ENCODE measurements at places on chromosomes 16 and 17.

GRCh38 chr17:17367931-17368330 is 64.8 kb downstream of the NT5M start:
- no peak for DNase-seq

DNA sequence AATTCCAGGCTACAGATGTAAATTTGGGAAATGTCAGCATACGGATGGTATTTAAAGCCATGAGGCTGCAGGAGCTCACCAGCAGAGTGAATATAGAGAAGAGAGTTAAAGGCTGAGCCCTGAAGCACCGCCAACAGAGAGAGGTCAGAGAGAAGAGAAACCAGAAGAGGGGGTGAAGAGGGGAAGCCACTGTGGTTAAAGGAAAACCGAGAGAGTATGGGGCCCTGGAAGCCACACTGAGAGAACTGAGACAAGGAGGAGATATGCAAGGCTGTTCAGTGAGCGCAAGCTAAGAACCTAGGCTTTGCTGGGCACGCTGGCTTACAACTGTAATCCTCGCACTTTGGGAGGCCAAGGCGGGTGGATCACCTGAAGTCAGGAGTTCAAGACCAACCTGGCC is 24.6 kb downstream of the COPRS start:
- peak; percentile 15 for DNase-seq

DNA sequence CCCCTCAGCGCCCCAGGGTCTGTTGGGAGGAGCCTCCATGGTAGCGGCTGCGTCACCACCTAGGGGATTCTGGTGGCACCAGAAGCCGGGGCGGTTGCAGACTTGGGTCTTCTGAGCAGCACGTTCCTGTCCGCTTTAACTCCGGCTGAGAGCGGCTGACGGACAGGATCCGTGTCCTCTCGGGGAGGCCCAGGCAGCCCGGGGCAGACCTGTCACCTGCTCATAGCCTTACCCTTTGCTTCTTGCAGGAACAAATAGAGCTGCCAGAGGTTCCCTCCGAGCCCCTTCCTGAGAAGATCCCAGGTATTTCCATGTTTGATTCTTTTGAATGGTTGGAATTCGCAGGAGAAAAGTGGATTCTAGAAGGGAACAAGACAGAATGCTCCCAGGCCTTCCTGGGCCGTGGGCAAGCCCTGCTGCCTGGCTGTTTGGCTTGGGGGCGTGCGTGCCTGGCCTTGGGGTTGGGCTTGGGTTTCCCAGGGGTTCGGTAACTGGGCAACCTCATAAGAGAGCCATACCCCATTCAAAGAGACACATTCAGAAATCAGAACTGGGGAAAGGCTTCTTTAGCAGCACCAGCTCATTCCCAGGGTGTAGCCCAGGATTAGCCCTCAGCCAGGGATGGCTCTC is 6.6 kb downstream of the CHMP6 start:
- DNase-seq, result no peak

- DNase-seq, result no peak
Measured at GRCh38 chr17:17587614-17588337, 3.7 kb downstream of the PEMT start.

- no peak for DNase-seq
Measured at GRCh38 chr16:46901709-46902108, 17.5 kb downstream of the GPT2 start.

- peak; percentile 18 for DNase-seq
Measured at GRCh38 chr17:78798695-78799559, 16.9 kb upstream of the CYTH1 start.

DNA sequence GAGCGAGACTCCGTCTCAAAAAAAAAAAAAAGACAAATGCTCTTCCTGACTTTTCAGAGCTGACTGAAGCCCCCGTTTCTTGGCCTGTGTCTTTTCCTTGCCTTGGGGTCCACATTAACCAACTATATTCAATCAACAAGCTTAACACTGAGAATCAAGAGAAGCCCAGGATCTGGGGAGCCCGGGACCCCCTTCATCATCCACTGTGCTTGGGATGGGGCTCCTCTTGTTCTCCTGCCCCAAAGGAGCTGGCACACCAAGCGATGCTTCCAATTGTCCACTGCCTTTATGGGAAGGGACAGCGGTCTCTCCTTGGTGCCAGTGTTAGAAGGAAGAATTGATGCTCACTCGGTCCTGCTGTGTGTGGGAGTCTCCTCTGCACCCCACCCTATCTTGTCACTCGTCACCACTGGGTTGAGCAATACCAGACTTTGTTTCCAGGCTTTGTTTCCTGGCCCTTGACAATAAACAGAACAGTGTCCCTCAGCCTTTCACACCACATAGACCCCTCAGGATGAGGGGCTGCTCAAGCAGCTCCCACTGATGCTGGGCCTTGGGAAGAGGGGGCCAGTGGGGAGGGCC is 146.7 kb downstream of the KCNJ12 start:
- no peak for DNase-seq

DNA sequence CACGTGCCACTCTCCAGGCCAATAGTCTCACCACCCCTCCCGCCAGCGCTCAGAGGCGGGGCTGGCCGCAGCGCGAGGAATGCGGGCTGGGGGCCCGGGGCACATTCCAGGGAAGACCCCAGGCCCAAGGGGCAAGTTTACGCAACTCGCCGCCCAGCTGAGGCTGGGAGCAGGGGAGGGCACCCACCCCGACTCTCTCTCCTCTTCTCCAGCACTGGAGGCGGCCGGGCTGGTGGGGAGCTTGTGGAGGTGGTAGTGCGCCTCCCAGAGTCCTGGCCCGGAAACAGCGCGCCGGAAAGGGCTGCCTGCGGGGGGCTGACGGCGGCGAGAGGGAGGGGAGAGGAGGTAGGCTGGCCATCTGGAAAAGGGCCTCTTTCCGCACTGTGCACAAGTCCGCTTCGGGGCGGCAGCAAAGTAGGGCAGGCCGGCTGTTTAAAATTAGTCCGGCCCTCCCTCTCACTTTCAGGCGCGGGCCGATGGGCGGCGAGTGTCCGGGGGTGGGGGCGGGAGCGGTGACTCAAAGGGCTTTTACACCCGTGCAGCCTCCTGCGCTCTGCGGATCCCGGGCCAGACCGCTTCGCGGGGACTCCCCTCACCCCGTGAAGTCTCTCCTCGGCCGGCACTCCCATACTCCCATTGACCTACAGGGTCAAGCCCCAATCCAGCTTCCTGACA is 1.1 kb downstream of the FHOD1 start:
- DNase-seq, result peak; percentile 87

DNA sequence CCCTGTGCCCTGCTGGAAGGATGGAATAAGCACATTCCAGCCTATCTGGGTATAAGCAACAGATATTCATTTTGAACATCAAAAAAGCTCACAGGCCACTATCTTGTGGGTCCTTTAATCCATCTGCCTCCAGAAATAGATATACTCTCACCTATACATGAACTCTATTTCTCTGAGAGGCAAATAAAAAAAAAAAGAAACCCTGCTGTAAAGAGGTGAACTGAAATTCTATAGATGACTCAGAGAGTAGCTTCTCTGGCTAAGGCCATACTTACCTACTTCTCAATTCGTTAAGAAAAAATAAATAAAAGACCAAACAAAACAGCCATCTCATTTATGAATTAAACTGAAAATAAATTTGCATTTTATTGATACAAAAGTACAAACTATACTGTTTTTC is 86.3 kb downstream of the DYNLRB2 start:
- DNase-seq, result no peak

GRCh38 chr16:69073181-69073702 is 32.2 kb upstream of the HAS3 start:
- peak; percentile 77 for DNase-seq

DNA sequence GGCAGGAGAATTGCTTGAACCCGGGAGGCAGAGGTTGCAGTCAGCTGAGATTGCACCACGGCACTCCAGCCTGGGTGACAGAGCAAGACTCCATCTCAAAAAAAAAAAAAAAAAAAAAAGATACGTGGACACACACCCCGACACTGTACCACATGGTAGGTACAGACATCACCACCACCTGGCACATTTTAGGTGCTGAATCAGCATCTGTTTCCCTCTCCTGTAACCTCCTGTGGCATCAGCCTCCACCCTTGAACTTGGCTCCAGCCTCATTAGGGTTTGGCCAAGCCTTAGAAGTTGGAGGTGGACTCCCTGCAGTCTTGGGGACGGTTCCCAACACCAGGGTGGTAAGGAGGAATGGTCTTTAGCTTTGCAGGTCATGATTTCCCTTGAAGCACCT is 46.0 kb downstream of the XYLT1 start:
- DNase-seq, result no peak

- DNase-seq, result no peak
Measured at GRCh38 chr17:9226794-9227135, 205.5 kb downstream of the NTN1 start.

DNA sequence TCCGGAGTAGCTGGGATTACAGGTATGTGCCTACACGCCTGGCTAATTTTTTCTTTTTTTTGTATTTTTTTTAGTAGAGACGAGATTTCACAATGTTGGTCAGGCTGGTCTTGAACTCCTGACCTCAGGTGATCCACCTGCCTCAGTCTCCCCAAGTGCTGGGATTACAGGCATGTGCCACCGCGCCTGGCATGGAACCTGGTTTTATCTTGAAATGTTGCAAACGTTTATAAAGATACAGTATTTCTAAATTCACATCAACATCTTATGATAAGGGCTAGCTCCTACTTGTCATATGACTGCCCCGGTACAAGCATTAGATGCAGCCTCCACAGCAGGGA is 1.5 kb upstream of the IST1 start:
- DNase-seq, result no peak

DNA sequence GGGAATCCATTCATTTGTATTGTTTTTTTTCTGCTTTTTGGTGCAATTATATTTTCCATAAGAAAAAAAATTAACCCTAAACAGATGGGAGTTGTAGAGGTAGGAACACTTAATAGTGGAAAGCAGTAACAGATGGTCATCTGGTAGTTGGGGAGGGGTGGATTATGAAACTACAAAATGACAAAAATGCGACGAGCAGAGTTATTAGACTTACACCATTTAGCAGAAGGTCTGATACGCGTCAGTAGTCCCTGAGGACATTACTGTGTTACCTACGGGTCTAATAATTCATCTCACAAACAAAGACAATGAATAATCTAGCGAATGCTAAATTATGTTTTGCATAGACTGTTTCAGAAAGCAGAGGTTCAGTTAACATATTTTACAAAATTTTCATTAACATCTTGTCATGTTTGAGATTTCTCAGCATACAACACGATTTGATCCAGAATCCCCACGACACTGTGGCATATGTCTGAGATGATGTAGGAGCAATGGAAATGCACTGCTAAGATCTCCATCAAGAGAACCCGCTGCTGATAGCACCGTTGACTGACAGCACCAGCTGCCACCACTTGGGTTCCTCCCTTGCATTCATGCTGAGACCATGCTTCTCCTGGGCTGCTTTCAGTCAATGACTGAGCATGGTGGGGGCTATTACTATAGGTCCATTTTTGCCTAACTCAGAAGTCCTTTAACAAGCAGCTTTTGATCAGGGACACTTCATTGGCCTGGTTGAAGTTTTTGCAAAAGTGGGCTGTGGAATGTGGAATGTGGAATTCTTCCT is 182.2 kb upstream of the CPHXL start:
- no peak for DNase-seq

DNA sequence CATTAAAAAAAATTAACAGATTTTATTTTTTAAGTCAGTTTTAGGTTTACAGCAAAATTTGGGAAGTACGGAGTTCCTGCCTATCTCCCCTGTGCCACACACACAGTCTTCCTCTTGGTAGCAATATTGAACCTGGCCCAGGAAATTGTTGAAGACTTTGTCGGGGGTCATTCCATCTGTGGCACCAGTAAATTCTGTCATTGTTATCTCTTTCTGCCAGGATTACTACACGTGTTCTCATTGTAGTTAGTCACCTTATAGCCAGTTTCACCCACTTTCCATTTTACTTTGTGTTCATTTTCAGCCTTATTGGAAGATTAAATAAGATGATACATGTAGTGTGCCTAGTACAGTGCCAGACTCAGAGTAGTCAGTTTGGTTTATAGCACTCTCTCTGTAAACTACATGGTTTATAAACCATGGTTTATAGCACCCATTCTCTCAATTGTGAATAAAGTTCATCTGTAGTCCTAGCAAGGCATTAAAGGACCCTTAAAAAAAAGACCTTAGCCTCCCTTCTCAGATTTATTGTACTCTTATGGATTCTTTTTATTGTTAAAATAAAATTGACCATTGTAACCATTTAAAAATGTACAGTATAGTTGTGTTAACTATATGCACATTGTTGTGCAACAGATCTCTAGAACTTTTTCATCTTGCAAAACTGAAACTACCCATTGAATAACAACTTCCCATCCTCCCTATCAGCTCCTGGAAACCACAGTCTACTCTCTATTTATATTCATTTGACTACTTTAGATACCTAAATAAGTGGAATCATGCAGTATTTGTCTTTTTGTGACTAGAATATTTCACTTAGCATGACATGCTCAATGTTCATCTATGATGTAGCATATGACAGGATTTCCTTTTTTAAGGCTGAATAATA is 36.1 kb downstream of the NLK start:
- DNase-seq, result no peak

DNA sequence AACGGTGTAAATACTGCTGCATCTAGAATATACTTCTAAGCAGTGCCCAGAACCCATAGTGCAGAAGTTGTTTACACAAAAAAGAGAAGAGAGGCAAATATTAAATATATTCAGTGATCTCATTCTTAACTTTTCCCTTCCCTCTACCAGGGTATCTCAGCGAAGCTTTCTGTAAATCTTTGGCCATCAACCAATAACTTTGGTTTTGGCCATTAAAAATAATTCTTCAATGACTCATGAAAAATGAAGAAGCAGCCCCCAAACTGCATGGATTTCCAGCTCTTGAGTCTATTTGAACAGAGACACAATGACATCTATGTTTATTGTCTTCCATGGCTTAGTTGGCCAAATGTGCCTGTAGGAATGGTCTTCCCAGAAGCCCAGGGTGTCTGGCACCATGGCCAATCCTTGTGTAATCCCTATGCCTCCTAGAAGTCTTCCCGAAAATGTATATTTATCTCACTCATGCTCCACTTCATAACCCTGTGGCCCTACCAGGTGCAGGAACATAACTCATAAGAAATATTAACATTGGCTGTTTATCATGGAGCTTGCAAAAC is 646.6 kb downstream of the TOX3 start:
- DNase-seq, result peak; percentile 9

DNA sequence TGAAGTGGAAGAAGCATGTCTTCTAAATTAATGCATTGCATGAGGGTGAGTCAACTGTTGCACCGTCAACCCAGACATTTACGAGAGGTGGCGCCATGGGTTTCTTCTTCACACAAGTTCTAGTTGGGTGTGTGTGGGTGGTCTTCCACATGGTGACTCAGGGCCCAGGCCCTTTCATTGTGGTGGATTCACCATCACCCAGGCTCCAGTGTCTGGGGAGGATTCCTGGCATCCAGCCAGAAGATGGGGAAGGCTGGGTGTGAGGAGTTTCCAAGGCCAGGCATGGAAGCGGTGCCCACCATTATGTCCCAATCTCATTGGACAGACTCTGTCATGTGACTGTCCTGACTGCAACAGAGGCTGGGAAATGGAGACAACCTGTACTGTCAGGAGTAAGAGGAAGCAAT is 21.4 kb upstream of the JPH3 start:
- DNase-seq, result peak; percentile 86

DNA sequence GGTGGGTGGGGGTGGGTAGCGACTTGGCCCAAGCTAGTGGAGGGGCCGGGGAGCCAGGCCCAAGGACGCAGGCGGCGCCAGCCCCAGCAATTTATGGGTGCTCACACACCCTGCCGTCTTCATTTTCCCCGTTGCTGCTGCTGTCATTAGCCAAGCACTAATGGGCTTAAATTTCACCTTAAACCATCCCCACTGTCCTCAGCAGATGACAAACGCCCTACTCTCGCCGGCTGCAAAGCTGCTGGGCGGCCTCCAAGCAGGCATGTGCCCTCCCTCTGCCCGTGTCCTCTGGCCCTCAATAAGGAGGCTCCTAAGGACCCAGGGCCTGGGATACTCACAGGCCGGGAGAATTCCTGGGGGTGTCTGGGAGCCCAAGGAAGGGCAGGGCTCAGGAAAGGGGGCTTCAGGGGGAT is 66.1 kb downstream of the SREBF1 start:
- DNase-seq, result no peak

- no peak for DNase-seq
Measured at GRCh38 chr17:78958641-78959127, 21.0 kb downstream of the LGALS3BP start.

Measured in fibroblast of skin of back (primary cell).